ENCODE measurements at places on chromosomes 7 and 10.

GRCh38 chr7:103870664-103871063 lies 118.8 kb downstream of the RELN start:
- DNase-seq = no peak

DNA sequence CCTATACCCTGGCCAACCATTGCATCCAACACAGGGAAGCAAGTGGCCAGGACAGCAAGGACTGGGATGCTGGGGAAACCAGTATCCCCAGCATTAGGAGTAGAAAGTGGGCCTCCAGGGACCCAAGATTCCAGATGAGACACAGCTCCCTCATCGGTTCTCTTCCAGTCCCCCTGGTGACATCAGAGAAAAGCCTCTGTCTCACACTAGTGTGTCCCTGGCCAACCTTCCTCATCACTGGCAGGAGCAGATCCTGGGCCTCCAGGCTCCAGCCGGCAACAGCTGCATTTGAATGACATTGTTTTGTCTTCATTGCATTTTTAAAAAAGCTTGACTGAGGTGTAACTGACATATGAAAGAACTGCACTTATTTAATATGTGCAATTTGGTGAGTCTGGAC lies 177.3 kb upstream of the LYZL2 start:
- DNase-seq = no peak

- no peak for DNase-seq
Observed at GRCh38 chr10:10605551-10606081, 412.1 kb upstream of the CELF2 start.

GRCh38 chr7:116195451-116195850 lies 14.9 kb upstream of the TES start:
- no peak for DNase-seq

GRCh38 chr7:75040512-75040911 lies 33.1 kb downstream of the RCC1L start:
- no peak for DNase-seq

GRCh38 chr10:70592186-70592735 lies 10.3 kb downstream of the PRF1 start:
- DNase-seq = no peak

- no peak for DNase-seq
Observed at GRCh38 chr7:75876126-75876881, 2.5 kb upstream of the RHBDD2 start.

DNA sequence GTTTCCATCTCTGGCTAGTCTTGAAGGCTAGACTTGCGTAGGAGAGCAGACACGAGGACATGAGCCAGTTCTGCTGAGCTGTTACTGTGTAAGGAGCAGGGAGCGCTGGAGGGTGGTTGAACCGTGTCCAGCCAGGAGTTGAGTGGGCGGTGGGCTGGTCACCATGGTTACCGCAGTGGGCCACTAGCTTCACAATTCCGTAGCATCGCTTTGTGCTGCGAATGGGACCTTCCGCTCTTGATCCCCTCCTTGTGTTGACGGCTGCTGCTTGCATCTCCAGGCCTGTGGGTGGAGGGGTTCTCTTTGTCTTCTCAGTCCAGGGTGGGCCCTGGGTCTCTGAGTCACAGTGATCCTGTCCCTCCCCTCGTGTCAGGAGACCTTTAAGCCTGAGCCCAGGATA lies 49.4 kb upstream of the OCM start:
- DNase-seq = no peak

- DNase-seq = no peak
Observed at GRCh38 chr7:24968165-24968564, 11.8 kb downstream of the OSBPL3 start.

- peak; percentile 39 for DNase-seq
Observed at GRCh38 chr7:80724249-80724871, 85.9 kb downstream of the CD36 start.

GRCh38 chr7:67348171-67348570 lies 351.5 kb downstream of the TYW1 start:
- DNase-seq = no peak

DNA sequence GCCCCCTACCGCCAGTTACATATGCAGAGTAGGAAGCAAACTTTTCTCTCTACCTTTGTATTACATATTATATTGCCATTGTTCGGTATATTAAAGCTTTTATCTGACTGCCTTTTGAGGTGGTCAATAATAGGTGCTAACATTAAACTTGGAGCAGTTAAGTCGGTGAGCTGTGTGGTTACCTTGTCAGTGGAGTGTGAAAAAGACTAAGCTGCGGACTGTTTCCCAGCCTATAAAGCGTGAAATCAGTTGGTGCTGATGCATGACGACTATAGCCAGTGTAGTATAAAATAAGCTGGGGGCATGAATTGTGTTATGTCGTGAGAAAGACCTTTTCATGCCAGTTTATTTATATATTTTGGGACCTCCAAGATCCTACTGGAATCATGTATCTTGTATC lies 33.7 kb downstream of the R3HCC1L start:
- DNase-seq = no peak

DNA sequence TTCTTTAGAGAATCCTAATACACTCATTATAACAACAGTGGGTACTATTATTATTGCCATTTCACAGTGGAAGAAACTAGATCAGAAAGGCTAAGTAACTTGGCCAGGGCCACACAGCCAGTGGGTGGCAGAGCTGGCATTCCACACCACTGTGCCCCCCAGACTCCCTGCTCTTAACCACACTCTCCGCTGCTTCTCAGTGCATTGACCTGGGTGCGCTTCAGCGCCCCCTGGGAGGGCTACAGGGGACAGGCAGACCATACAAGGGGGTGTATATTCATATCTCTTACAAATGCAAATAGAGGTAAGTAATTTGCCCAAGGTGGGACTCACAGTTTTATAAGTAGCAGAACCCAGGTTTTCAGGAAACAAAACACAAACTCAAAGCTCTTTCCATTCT lies 77.0 kb upstream of the NMT2 start:
- no peak for DNase-seq

GRCh38 chr7:46156086-46156485 lies 235.0 kb upstream of the IGFBP3 start:
- DNase-seq = no peak

DNA sequence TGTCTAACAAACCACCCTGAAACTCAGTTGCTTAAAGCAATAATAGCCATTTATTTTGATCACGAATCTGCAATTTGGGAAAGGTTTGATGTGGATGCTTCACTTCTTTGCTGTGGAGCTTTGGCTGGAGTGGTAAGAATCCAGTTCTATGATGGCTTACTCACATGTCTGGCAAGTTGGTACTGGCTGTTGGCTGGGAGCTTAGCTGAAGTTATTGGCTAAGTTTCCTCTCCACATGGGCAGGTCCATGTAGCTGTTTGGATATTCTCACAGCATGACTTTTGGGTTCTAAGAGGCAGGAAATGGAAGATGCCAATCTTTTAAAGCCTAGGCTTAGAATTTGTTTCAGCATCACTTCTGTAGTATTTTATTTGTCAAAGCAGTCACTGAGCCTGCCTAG lies 277.6 kb upstream of the NRP1 start:
- DNase-seq = no peak

DNA sequence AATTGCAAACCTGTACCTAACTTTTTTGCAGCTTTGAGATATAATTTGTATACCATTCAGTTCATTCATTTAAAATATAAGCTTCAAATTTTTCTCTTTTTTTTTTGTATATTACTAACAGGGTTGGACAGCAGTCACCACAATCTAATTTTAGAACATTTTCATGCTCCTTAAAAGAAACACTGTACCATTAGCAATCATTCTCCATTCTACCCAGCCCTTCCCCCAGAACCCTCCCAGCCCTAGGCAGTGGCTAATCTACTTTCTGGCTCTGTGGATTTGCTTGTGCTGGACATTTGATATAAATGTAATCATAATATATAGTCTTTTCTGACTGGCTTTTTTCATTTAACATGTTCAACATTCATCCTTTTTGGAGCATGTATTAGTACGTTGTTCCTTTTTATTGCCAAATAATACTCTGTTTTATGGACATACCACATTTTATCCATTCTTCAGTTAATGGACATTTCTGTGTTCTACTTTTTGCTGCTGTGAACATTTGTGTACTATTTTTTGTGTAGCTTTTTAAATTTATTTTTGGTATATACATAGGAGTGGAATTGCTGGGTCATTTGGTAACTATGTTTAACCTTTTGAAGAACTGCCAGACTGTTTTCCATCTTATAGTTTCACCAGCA lies 40.9 kb upstream of the ST7 start:
- DNase-seq = no peak

DNA sequence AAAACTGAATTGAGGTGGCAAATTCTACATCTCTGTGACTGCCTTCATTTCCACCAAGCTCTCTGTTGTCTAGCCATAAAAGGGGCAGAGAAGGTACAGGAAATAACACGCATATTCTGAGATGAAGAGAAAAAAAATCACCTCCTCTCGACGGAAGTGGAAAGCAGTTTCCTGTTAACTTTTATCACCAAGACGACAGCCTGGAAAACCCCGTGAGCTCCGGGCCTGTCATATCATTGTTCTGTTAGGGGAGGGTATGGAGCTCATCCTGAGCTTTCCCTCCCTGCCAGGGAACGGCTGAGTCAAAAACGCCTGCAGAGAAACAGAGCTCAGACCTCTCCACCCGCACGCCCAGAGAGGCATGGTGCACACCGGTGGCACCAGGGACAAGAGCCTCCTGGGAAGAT lies 200.3 kb downstream of the PRPF18 start:
- no peak for DNase-seq

DNA sequence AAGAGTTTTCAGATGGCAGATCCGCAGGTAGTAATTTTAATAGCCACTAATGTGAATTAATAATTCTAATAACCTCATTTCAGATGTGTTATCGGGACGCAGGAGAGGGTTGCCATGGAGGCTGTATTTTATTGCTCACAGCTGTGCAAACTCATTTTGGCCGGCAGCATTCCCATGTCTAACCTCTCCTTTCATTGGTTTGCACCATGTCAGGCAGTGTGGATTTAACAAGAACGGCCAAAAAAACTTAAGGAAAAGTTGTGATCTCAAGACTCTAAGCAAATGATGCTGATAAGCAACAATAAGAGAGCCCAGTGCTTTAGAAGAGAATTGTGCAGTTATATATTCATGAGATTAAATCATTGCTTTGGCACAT lies 88.7 kb upstream of the NRP1 start:
- no peak for DNase-seq

GRCh38 chr10:33333260-33334101 lies 986 bp downstream of the NRP1 start:
- DNase-seq = no peak

- no peak for DNase-seq
Observed at GRCh38 chr7:99243751-99244337, 28.8 kb upstream of the MYH16 start.

DNA sequence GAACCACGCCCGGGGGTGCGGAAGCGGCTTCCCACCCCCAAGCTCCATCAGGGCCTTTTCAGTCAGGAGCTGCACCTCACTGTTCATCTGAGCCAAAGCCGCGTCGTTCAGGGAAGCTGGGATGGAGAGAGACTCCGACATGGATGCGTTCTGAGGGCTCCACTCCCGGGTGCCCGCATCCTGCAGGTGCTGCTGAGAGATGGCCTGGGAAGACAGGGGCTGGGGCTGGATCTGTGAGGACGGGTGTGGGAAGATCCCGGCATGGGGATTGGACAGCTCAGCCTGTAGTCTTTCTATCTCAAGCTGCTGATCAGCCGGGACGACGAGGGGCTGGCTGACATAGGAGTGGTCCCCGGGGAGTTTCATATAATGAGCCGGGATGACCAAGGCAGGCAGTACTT lies 45.0 kb upstream of the NMT2 start:
- DNase-seq = no peak

DNA sequence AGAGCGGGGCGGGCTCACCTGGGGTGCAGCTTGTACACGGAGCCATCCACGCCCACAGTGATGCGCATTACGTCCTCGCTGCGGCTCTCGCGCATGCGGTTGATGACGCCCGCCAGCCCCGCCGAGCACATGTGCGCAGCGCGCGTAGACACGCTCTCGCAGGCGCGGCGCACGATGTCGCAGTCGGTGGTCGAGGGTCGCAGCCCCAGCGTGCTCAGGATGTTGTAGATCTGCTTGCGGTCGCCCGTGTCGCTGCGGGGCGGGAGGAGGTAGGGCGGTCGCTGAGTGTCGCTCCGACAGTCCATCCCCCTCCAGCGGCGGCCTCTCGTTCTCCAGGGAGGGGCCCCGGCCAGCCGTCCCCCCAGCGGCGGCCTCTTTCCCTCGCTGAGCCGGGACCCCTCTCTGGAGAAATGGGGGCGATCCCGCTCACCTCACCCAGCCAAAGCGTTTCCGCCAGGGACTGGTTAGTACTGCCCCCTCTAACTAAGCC lies 4.4 kb upstream of the MYL7 start:
- DNase-seq = no peak

DNA sequence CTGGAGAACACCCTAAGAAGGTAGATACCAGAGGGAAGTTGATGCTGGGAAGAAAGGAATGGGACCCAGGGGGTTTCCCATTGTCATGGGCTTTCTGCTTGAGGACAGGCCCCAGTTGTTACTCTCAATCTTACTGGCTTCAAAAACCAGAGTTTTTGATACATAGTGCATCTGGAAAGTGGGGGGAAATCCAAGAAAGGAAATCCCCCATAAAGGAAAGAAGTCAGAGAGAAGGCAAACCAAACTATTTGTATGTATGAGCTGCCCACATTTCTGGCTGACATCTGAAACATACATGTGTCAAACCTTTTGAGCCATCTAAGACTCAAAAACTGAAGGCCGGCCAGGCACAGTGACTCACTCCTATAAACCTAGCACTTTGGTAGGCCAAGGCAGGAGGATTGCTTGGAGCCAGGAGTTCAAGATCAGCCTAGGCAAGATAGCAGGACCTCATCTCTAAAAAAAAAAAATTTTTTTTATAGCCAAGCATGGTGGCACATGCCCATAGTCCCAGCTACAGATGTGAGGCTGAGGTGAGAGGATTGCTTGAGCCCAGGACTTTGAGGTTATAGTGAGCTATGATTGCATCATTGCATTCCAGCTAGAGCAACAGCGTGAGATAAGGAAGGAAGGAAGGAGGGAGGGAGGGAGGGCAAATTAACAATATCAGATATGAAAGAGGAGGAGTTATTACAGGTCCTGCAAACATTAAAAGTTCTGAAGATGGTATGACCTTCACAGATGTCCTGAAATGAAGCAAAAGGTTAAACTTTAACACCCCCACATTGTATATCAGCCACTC lies 6.7 kb upstream of the COA1 start:
- DNase-seq = no peak

- no peak for DNase-seq
Observed at GRCh38 chr7:41931263-41931646, 228.4 kb upstream of the INHBA start.

DNA sequence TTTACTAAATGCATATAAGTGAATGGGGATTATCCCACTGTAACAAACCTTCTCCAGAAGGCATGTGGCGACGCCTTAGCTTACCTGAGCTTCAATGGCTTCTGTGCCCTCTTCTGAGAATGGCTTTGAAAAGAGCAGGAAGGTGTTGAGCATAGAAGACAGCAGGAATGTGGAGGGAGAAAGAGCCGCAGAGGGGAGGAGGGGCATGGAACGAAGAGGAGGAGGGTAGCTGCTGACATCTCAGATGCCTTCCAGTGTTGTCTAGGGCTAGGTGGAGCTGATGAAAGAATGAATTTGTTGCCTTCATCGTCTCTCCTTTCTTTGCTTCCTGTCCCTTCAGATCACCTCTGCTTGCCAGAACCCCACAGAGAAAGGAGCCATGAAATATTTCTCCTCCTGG lies 86.2 kb downstream of the ITIH5 start:
- no peak for DNase-seq
